Calu3 (cell line): ENCODE measurements at places on chromosomes 2 and 18. TPM values are rescaled to one million over a fixed set of nuclear protein-coding genes. Genes with fewer than 3 reads are reported as not detected.
A peak's percentile ranks its signal among the peaks of the same experiment; 100 is the strongest.

BOK gene
- total RNA-seq: 30.1 and 35.0 TPM in 2 replicates

CAVIN2 gene
- total RNA-seq: not detected in 2 replicates

NEU2 gene
- total RNA-seq: not detected in 2 replicates

DOK6 gene
- total RNA-seq: not detected in 2 replicates

DPYSL5 gene
- total RNA-seq: 0.32 TPM in 1 of 2 replicates, not detected in the other

DNA sequence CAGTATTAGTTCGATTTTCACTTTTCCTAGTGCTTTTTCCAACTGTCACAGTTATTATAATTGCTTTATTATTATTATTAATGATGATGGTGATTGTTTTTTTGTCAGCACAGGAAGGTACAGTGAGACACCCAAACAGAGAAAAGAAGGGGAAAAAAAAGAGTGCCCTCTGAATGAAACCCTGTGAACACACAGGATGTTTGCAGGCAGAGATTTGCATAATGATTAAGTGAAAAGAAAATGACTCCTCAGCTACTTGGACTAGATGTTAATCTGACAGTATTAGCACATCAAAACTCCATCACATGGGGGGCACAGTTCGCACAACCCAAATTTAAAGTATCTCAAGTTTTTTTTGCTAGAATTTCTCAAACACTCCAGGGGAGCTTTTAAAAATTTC lies 32.9 kb downstream of the ADD2 start:
- DNase-seq: no peak

GRCh38 chr2:165013944-165014619 lies 58.8 kb upstream of the SLC38A11 start:
- DNase-seq: no peak

- DNase-seq: no peak
These were observed 3.4 kb downstream of the KLF7 start for GRCh38 chr2:207162316-207162715.

GRCh38 chr18:49656073-49656692 lies 94.3 kb downstream of the LIPG start:
- peak; percentile 53 for DNase-seq

DNA sequence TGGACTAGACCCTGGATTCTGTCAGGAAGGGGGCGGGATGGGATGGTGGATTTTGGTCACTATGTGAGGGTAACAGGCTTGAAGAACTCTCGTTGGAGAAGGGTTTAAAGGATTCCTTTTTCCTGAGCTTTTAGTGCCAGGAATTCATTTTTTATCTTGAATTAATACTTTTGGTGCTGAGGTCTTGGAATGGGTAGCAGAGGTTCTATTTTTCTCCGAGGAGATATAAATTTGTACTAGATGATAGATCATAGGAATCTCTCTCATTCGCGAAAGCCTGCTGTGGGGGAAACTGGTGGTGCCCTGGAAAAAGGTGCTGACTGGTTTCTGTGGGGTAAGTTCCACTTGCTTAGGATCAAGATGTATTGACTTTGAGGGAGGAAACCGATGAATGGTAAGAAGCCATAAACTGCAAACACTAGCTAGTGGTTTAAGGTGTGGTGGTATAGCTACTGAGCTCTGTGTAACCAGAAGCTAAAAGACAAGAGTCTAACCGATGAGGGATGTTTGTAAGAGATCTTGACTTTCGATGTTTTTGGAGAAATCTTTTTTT lies 706 bp downstream of the AGPS start:
- peak; percentile 4 for DNase-seq

GRCh38 chr18:41513438-41513837 lies 441.6 kb upstream of the PIK3C3 start:
- no peak for DNase-seq

GRCh38 chr2:179898873-179899272 lies 37.5 kb upstream of the ZNF385B start:
- DNase-seq: peak; percentile 52

DNA sequence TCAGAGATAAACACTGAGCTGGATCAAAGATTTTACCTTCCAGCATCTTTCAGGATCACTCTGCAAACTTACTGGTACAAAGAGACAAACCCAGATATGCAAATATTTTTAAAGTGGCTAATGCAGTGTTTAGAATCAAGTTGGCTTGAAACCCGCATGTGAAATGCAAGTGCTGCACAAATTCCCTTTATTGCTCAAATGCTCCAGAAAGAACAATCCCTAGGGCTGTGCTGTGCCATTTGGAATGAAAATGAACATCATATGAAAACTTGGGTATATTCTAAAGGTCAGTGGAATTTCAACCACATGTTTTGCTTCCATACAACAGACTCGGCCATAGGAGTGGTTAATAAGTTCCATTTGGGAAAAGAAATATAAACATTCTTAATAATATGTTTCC lies 139.1 kb downstream of the VWC2L start:
- DNase-seq: no peak

DNA sequence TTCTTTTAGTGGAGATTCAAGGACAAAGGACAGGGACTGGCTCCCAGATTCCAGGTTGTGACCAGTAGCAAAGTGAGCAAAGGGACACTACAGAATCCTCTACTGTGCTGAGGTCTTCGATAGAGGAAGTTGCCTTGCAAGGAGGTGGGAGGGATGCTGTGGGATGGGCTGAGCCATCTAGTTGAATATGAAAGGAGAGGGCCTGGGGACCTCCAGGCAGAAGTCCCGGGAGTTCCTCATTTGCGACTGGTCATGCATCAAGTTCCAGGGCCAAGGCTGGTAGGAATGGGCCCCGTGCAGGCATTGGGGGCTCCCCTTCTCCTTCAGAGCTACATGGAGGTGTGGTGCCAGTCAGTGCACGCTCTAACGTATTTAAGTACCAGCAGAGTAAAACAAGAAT lies 12.6 kb upstream of the PROM2 start:
- DNase-seq: no peak

DNA sequence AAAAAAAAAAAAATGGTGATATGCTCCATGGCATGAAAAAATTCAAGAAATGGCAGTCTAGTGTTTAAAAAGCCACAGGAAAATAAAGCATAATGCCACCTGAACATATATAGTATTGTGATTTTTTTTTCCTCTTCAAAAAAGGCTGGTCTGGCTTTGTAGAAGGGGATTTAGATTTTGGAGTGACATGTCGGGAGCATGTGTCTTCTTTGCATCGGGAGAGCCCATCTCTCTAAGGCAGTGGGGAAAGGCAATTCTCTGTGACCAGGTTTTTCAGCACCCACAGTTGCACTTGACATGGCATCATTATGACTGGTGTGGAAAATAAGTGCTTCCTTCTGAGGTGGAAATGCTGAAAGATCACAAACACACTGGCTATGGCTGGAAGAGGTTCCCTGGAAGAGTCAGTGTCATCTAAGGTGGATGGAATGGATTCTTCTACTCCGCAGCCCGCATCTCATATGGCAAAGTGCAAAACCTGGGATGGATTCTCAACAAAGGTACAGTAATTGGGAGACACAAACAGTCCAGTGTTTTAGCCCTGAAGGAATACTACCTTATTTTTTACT lies 172.5 kb downstream of the AGAP1 start:
- DNase-seq: peak; percentile 58

DNA sequence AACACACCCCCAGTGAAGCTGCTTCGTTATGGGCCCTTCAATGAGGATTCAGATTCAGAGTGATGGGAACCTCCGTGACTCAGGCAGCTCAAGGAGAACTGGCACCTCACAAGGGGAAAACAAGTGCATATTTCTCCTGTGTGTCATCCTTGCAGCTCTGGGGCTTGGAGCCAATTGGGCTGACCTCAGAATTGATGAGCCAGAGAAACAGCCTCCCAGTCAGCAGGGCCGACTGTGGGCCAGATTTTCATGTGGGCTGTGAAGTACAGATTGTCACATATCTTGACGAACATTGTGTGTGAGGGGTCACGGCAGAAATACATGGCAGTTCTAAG lies 189.6 kb upstream of the SP5 start:
- DNase-seq: peak; percentile 65

DNA sequence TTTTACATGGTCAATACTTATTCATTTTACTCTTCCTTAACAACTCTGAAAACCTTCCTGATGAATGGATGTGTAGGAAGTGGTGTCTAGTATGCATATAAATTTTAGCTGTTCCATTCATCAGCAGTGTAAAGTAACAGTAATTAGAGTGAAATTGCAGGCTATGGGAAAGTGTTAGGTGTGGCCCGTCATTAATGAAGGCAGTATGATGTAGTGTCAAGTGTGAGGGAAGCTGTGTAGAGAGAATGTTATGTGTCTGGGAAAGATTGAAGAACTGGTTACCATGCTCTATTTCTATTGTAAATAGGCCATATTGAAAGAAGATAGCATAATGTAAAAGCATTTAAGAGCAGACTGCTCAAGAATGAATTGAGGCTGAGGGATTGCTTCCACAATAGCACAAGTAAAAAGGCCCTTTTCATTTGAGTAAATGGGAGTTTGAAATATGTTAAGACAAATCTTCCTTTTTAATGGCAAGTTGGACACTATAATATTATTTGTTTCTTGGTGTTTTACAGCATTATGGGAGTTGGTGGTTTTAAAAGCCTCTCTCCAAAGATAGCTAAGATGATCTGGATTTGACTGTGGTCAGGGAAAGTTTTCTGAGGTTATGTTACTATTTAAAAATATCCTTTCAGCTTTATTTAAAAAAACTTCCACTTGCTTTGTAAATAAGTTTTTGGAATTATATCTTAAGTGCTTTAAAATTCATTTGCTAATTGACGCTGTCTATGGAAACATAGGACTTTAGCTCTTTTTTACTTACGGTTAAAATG lies 401.0 kb upstream of the ZEB2 start:
- no peak for DNase-seq

DNA sequence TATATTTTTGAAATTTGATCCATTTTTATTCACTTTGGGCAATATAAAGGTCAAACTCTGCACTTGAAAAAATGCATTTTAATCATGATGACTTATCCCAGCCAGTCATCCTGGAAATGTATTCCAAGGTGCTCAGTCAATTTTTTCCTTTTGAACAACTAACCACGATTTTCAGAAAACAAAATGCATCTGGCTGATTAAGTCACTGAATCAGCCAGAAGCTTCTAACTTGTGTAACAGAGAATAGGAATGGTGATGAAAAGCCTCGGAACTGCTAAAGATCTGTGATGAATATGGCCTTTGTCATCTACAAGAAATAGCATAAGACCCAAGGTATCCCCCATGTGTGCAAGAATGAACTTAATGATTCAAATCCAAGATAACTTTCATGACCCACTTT lies 572.7 kb downstream of the EPHA4 start:
- DNase-seq: no peak

GRCh38 chr2:156896294-156896693 lies 361.2 kb upstream of the GALNT5 start:
- DNase-seq: no peak

GRCh38 chr2:241020629-241021190 lies 22.3 kb downstream of the SNED1 start:
- DNase-seq: no peak

DNA sequence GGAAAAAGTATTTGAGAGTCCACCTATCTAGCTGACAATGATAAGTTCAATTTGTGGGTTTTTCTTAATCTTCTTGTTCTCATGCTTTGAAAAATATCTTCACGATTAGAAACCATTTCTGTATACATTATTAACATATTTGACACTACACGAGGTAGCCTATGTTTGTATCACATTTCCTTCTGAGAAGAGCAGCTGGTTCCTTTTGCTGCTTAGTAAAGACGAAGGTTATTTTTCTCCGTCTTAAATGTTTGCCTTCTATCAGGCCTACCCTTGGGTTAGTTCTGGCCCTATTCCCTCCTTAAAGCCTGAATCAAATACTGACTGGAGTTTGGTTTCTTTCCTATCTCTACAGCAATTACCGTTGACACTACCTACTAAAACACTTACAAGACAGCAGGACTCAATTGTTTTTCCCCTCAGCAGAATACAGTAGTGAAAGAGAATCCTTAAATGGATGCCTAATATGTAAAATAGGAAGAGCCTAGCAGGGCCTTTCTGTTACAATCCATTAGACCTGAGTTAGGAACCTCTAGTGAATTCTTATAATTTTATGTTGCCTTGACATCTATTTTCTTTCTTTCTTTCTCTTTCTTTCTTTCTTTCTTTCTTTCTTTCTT lies 790.4 kb downstream of the EPHA4 start:
- DNase-seq: no peak

DNA sequence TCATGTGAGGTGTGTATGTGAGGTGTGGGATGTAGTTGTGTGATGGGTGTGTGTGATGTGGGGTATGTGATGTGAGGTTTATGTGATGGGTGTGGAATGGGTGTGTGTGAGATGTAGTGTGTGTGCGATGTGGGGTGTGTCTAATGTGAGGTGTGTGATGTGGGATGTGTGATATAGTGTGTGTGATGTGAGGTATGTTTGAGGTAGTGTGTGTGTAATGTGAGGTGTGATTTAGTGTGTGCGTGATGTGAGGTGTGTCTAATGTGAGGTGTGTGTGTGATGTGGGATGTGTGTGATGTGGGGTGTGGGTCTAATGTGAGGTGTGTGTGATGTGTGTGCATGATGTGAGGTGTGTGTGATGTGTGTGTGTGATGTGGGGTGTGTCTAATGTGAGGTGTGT lies 55.3 kb downstream of the TWIST2 start:
- DNase-seq: no peak

DNA sequence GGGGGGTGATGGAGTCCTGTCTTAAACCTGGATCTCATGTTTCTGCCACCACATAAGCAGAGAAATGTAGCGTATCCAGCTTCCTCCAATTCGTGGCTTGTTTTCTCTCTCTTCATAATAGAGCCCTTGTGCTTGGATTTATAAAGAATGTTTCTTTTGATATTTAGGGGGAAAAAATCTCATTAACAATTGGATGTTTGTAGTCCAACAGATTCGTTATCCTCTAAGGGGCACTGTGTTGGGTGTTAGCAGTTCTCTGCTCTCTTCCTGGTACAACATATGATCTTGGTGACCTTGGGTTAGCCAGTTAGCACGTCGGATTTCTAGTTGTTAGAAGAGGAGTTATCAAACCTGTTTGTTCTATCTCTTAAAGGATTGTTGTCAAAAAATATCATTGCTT lies 127.8 kb downstream of the FMNL2 start:
- no peak for DNase-seq

- DNase-seq: peak; percentile 12
These were observed 87.1 kb upstream of the MCFD2 start for GRCh38 chr2:47002480-47003381.

DNA sequence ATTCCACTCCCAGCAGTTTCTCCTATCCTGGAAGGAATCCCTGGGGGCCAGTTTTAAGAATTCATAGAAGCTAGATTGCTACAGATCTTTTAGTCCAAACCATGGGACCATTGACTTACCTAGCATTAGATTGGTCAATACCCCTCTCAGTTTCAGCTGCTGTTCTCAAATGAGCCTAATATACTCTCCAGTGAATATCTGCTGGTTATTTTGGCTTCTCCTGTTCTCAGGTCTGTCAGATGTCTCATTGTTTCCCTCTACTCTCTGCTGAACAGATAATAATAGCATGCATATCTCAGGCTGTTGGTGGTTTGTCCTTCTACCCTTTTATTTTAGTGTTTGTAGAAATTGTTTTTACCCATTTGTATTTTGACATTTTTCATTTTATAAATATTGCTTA lies 99.5 kb downstream of the FHOD3 start:
- no peak for DNase-seq
